ENCODE measurements at places on chromosomes 5 and 9.
A peak's percentile ranks its signal among the peaks of the same experiment; 100 is the strongest.

- peak; percentile 70 for DNase-seq
Observed at GRCh38 chr9:81771571-81771970, 82.2 kb upstream of the TLE1 start.

DNA sequence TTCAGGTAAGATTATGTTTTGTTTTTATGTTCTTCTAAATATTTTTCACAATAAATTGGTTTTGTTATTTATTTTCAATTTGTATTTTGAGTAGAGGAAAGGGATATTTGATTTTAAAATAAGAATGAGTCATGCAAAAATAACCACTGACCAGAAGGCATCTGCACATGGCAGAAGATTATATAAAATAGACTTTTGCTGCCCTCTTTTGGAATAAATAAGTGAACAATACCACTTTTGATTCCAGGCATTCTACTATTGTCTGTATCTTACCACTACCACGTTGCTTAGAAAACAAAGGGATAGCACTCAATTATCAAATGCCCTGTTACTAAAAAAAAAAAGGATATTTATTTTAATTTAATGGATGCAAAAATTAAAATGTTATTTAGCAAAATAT, 227.3 kb upstream of the ITGA1 start:
- DNase-seq, result no peak

- no peak for DNase-seq
Observed at GRCh38 chr5:8576178-8576577, 707.2 kb downstream of the MTRR start.

GRCh38 chr5:142872795-142873194, 102.6 kb downstream of the ARHGAP26 start:
- peak; percentile 37 for DNase-seq

- no peak for DNase-seq
Observed at GRCh38 chr9:88179062-88179521, 40.8 kb upstream of the SPATA31C2 start.

DNA sequence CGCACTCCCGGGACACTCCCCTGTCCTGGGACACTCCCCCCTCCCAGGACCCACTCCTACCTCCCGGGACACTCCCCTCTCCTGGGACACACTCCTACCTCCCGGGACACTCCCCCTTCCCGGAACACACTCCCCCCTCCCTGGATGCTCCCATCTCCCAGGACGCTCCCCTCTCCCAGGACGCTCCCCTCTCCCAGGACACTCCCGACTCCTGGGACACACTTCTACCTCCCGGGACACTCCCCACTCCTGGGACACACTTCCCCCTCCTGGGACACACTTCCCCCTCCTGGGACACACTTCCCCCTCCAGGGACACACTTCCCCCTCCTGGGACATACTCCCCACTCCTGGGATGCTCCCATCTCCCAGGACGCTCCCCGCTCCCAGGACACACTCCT, 95.6 kb downstream of the RXRA start:
- DNase-seq, result no peak

GRCh38 chr5:86546582-86546981, 71.2 kb upstream of the COX7C start:
- no peak for DNase-seq

- no peak for DNase-seq
Observed at GRCh38 chr5:146041180-146041789, 64.1 kb downstream of the PLAC8L1 start.

DNA sequence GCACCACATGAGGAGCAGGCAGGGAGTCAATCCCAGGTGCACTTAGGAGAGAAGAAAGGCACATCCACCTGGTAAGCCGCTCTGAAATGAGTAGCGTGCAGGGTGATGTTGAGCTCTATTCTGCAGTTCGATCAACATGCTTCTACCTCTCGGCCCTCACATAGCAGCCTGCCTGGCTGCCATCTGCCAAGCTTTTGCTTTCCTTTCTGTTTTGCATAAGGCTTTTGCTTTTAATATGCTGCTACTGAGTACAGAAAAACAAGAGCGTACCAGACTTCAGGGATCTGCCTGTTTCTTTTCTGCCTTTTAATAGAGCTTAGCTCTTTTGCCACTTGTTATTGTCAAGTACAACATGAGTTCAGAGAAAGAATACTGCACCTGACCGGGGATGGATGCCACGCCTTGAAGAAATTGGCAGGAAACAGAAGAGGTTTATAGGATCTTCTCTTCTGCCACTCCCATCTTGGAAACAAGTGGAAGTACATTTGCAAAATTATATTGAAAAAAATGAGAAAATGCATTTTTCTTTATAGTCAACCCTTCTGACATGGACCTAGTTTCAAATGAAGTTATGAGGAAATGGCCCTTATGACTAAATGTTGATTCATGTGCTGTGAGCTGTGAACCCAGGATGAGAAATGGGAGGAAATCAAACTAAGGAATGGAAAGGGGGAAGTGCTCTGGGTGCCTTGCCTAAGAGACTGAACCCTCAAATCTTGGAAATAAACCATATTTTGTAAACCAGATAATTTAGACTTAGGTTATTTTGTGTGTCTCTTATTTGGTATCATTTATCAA, 4.0 kb upstream of the FCHO2 start:
- peak; percentile 82 for DNase-seq

DNA sequence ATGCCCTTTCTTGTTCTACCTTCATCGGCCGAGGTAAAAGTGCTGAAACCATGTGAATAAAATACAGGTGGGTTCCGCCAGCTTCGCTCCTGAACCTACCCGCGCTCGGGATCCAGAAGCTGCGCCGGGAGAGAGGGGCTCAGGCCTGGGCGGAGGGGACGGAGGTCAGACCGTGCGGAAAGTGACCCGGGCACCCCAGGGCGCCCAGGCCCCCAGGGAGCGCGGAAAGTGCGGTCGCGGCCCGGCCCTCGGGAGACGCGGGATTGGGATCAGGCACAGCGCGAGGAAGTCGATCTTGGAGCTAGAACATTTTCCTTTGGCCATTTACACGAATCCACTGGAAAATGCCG, 329 bp downstream of the SYK start:
- no peak for DNase-seq

DNA sequence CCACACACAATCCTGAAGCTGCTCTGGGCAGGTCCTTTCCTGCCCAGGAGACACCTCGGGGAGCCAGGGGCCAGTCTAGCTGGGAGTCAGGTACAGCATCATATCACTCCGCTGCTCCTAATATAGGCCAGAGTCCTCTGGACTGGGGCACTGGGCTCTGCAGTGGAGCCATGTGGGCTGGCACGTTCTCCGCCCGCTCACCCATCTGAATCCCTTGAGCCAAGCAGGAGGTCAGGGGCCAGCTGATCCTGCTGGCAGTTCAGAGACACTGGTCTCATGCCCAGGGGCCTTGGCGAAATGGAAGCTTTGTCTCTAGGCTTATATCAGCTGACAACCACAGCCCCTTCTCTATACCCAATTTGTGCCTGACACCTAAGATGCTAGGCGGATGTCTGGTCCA, 9.3 kb upstream of the CORO2A start:
- no peak for DNase-seq

DNA sequence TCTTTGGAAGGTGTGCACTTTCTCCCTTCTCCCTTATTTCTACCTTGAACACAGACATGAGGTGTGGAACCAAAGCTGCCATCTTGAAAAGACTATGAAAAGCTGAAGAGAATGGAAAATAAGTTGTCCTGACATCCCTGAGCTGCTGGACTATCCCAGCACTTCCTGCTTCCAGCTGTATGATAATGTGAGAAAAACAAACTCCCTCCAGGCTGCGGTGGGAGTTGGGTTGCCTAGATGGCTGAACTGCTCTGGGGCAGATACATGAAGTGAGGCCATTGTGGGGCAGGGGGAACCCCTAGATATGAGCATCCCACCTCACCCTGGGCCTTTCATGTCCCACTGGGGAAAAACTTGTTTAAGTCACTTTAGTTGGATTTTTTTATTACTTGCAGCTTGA, 82.4 kb downstream of the BOD1 start:
- no peak for DNase-seq

- DNase-seq, result peak; percentile 44
Observed at GRCh38 chr9:15306068-15306756, 804 bp downstream of the TTC39B start.

DNA sequence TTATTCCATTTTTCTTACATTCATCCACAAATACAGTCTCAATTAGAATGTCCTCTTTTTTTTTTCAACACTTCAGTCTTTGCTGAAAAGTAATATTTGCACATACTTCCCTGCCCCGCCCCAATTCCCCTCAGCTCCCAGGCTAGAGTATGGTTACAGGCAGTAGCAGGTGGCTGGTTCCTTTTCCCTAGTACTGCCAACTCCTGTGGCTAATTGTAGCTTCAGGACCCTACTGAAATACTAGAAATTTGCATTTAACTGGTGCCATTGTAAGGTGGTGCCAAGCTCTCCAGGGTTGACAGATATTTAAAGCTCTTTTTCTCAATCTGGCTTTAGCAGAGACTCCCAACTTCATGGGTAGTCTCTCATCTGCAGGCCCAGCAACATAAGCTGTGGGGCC, 80.3 kb downstream of the FAM81B start:
- DNase-seq, result no peak

DNA sequence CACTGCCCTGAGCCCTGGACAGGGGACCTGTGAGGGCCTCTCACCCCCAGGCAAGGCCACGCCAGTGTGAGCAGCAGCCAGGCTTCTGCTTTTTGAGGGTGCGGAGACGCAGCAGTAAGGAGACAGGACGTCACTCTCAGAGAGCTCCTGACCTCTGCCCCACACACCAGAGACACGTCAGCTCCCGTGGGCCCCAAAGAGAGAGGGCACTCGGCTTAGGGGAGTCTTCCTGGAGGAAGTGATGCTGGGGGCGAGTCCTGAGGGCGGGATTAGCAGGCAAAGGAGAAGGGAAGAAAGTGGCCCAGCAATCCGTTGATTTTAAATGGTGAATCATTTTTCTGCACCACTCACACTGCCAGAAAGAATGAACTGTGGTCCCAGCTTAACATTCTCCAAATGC, 24.0 kb upstream of the SLC9A3 start:
- DNase-seq, result peak; percentile 3

- DNase-seq, result peak; percentile 29
Observed at GRCh38 chr5:62017092-62017491, 288.9 kb upstream of the KIF2A start.

GRCh38 chr5:58318468-58318867, 141.4 kb downstream of the PLK2 start:
- peak; percentile 73 for DNase-seq

DNA sequence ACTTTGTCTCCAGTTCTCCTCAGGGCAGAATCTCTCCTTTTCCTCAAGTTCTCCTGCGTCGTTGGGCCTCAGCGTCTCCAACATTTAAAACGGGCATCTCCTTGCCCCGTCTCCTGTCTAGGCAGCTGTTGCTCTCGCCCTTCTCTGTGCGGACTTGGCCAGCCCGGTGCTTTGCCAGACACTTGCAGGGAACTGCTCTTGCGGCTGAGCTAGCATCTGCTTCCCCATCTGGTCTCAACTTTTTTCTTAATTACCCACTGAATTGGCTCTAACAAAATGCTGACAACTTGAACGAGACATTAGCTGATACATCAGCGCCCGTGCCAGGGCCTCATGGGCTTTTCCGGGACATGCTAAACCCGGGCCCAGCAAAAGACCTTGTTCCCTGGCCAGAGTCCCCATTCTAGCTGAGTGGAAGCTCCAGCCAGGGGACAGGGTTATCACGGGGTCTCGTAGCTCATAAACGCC, 25.1 kb downstream of the ZNF618 start:
- peak; percentile 34 for DNase-seq

DNA sequence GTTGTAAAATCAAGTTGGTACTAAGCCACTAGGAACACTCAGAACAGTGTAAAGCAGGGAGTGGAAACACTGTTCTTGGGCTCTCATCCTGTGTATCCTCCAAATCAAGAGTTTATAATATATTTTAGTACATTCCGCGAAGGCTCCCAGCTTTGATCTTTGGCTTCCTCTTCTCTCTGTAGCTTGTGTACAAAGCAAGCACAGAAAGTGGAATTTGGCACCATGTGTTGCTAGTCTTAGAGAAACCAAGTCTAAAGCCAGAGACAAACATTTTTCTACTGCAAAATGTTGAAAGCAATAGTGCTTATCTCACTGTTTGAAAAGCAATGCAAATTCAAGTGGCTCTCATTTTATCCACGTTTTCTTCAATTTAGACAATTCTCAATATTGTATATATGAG, 1893.3 kb upstream of the WWC1 start:
- DNase-seq, result no peak

DNA sequence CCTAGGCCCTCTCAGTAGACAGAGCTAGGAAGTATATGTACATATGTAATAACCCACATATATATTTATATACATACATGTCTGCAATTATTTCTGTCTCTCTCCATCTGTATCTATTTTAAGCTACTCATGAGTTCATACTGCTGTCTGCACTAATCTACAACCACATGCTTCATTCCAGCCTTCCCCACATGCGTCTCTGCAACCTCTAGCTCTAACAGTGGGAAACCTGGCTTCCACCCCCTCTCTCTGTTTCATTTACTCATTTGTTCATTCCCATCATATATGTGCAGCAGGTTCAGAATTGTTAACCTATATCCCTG, 23.3 kb downstream of the DCANP1 start:
- peak; percentile 34 for DNase-seq

- peak; percentile 69 for DNase-seq
Observed at GRCh38 chr9:35882263-35882848, 12.2 kb upstream of the OR13J1 start.

- DNase-seq, result no peak
Observed at GRCh38 chr9:120970244-120970643, 43.6 kb upstream of the TRAF1 start.

All from fibroblast of skin of right biceps (primary cell).